ENCODE measurements at places on chromosomes 4 and X.

GRCh38 chr4:99753931-99754330, 62.7 kb upstream of the DAPP1 start:
- DNase-seq: no peak

GRCh38 chr4:152687974-152688599, 8.3 kb upstream of the TMEM154 start:
- no peak for DNase-seq

DNA sequence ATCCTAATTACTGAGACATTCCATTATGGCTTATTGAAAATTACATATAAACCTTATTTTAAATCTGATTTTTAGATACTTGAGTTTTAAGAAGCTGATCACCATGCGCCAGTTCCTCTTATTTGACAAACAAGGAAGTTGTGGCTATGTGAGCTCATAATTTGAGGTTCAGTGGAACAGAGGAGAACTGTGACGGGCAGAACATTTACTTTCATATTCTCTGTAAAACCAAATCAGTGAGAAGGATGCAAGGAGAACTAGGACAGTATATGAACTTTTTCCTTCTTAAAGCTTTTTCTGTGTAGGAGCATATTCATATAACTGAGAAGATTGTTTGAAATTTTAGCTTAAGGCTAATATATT, 25.3 kb downstream of the STIM2 start:
- DNase-seq: no peak

GRCh38 chr4:4752025-4752424, 107.4 kb upstream of the MSX1 start:
- no peak for DNase-seq

- no peak for DNase-seq
These were observed 2.4 kb downstream of the CXCR3 start for GRCh38 chrX:71615954-71616353.

- no peak for DNase-seq
These were observed 33.3 kb upstream of the RBBP7 start for GRCh38 chrX:16903274-16904022.

DNA sequence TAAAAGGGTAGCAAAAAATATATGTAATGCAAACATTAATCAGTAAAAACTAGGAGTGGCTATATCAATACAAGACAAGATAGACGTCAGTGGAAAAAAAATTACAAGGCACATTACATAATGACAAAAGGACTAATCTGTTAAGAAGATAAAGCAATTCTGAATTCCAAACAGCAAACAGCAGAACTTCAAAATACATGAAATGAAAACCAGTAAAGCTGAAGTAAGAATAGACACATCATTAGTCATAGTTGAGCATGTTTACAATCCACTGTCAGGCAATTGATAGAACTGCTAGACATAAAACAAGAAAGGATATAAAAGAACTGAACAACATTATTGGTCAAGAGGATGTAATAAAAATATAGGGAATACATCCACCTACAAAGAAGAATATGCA, 12.2 kb downstream of the SULT1B1 start:
- DNase-seq: no peak

GRCh38 chr4:169963998-169964397, 62.2 kb downstream of the MFAP3L start:
- no peak for DNase-seq

DNA sequence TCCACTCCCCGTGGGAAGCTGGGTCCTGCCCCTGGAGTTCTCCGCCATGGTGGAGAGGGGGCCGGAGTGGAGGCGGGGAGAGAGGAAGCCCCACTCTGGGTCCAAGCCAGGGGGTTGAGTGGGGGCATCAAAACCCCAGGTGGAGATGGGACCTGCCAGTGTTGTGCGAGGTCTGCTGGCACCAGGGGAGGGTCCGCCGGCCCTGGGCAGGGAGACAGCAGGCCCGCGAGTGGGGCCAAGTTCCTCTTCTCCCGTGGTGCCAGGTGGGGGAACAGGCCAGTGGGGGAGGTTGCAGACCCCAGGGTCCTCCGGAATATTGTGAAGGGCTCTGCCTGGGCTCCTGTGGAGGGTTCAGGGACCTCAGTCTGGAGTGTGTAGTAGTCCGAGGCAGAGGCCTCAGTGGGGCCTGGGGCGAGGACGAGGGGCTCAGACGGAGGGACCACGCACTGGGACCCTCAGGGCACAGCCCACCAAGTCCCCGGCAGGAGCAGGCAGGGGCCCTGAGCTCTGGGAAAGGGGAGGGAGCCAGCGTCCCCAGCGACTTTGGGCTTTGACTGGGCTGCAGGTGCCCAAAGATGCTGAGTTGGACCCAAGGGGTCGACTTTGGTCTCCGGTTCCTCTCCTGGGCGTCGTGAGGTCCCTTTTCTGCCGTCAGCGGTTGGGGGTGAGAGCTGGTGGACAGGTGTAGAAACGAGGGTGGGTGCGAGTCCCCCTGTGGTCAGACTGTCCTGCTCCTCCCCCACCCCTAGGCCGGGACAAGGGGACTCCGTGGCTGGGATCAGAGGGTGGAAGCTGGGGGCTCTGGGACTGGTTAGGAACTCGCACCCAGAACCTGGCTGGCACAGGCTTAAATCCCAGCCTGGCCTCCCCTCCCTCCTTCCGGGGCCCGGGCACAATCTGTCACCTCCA, 43.8 kb upstream of the NKX1-1 start:
- DNase-seq: no peak

DNA sequence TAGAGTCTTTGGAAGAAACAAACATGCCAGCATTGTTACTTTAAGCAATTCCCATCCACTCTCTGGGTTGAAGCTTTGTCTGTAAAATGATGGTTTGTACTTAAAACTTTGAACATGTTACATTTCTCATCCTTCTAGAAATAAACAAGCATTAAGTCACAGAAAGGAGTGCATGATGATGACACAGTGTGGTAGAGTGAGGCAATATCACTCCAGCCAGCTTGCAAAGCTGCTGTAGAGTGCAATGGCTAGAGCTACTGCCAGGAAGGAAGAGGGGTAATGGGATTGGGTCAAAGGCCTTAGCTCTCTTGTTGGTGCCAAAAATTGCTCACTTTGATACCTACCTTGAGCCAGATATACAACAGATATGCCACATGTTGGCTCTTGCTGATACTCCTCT, 12.3 kb upstream of the ENOX2 start:
- no peak for DNase-seq

DNA sequence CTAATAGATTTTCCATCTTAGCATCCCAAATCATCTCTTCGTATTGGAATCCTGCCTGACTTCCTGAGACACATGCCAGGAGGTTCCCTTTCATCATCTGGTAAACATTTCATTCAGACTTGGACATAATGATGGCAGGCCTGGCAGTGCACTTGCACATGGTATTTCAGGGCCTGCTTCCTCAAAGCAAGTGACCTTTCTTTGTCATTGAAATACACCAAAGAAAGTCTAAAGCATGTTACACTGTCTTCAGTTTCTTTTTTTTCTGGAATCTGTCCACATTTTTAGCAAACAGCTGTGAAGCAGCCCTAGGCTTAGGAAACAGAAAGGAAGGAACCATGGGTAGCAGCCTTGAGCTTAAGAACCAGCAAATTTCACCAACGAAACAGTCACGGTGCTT, 205.9 kb upstream of the VCX start:
- no peak for DNase-seq

- no peak for DNase-seq
These were observed 18.4 kb downstream of the XIAP start for GRCh38 chrX:123878252-123878721.

DNA sequence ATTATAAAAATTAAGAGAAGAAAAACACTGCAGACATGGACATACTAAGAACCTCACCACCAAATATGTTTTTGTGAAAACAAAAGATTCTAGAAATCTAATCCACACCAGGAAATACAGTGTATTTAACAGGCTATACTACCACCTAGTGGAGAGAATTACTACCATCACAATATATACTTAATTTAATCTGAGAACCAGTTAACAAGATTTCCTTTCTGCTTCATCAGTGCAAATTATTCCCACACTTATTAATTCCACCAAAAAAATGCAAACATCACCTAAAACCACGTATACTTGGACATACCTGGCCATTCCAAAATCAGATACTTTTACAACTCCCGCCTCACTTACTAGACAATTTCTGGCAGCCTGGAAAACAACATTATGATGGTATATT, 7.0 kb upstream of the TXK start:
- no peak for DNase-seq

DNA sequence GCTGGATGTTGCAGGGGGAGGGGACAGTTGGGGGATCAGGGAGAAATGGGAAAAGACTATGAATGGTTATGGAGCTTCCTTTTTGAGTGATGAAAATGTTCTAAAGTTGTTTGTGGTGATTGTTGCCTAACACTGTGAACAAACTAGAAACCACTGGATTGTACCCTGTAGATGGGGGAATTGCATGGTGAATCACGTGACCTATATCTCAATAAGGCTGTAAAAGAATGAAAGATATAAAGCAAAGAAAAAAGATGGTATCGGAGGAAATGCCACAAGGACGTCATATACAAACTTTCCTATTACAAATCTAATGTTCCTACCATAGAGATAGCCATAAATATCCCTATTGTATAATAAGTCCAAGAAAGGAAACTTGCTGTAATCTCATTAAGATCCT, 20.6 kb upstream of the CT55 start:
- no peak for DNase-seq

- no peak for DNase-seq
These were observed 113.0 kb downstream of the RBM47 start for GRCh38 chr4:40516651-40517050.

- DNase-seq: no peak
These were observed 39.3 kb upstream of the TENM3 start for GRCh38 chr4:182203872-182204411.

DNA sequence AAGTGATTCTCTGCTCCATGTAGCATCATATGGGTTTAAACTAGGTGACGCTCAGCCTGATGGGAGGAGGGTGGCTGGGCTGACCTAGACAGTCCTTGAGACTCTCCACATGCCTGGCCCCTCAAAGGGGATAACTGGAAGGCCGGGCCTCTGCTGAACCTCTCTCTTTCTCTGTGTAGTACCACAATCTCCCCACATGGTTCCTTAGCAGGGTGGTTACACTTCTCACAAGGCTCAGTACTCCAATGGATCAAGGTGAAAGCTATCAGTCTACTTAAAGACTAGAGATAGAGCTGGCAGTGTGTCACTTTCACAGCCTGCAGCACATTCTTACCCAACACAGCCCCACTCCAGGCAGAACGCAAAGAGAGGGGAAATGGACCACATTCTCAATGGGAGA, 80.4 kb downstream of the LDB2 start:
- DNase-seq: no peak

DNA sequence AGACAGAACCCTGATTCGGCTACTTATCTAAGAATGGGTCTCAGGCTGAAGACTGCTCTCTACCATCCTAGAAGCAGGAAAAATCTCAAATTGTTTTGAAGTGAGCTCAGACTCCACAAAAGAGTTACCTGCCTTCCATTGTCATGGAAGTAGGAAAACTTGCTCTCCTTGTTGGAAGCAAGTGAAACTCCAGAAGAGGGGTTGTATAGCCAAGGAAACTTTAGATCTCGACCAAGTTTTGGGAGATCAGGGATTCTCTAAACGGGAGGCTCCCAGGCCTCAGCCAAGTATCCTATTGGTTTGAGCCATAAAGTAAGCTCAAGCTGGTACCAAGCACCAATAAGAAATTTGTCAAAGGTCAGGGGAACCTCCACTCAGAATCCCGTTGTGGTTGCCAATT, 9.2 kb upstream of the FHDC1 start:
- DNase-seq: no peak

DNA sequence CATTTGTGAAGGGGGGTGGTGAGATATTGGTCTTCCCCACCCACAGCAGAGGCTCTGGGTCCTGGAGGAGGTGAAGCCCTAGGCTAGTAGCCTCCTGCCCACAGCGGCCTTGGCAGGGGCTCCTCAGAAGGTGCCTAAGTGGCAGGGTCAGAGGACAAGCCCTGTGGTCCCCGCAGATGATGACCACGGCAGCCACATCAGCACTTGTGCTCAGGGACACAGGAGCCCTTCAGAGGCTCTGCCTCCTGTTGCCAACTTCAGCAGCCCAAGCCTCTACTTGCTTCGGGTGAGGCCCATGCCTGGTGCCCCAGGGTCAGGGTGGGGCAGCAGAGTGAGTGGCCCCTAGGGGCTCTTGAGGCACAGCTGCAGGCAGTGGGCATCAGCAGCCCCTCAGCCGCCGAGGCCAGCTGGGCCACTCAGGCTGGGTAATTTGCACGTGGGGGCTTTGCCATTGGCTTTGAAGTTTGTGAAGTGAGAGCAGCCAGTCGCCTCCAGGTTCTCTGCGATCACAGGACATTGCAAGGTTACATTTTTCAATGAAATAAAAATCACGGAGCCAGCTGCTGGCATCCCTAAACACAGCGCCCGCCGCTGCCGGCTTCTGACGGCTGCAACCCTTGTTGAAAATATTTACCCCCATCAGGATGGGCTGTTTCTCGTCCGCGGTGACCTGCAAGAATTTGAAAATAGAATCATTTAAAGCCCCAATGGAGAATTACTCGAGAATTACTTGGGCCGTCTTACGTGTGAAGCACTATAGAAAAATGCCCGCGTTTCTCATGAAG, 108.5 kb downstream of the HMX1 start:
- no peak for DNase-seq

GRCh38 chr4:189800545-189801088, 140.1 kb upstream of the FRG1 start:
- DNase-seq: no peak

GRCh38 chrX:28756175-28756574, 168.9 kb downstream of the IL1RAPL1 start:
- no peak for DNase-seq

- DNase-seq: no peak
These were observed 387.5 kb downstream of the PDGFC start for GRCh38 chr4:156584100-156584499.

DNA sequence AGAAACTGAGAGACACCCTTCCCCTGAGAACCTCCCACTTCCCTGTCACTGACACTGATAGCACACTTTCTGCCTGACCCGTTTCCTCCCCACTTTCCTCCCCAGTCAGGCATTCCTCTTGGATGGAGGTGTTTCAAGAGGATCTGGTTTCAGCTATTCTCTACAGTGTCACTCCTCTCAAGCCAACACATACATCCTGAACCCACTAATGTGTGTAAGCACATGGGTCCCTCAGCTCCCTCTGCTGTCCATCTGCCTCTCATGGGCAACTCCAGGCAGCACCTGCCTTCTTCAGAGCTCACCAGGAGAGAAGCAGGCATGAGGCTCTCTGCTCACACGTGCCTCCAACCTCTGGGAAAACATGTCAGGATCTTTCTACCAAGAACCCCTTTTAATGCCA, 207.6 kb downstream of the NAF1 start:
- DNase-seq: no peak

DNA sequence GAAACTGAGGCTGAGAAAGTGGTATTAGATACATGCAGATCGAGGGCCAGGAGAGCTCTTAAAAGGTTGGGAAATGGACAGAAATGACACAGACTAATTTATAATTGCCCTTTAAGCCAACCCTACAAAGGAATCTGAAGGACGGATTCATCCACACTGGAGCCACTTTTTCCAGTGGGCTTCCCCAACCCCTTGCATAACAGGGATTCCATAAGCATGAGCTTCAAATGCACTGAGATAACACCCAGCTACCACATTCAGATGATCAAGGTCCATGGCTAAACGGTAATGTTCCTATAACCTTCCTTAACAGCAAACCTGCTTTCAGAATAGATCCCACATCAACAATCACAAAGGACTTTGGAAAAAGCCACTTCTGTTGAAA, 34.2 kb downstream of the PLAC1 start:
- no peak for DNase-seq

GRCh38 chr4:128168701-128169100, 107.6 kb downstream of the LARP1B start:
- DNase-seq: no peak

- no peak for DNase-seq
These were observed 30.2 kb downstream of the ASB5 start for GRCh38 chr4:176238826-176239225.

Measured in activated T-cell treated with anti-CD3 and anti-CD28 coated beads for 48 hours (primary cell).